ENCODE measurements at places on chromosomes 4 and X.
A peak's percentile ranks its signal among the peaks of the same experiment; 100 is the strongest.

DNA sequence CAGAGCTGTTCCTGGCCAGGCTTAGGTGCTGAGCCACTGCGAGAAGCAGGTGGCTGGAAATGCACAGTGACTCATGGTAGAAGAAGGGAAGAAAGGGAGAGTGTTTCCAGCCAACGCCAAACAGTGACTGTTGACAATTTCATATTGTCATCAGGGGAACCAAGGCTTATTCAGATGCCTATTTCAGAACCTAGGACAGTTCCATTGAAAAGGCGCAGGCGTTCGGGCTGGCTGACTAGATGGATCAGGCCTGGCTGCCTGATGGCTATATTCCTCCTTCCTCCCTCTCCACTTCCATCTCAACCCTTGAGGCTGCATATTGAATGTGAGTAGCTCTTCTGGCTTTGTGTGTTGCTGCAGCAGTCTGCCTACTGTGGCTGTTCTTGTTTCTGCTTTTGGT, 73.0 kb upstream of the FRMPD4 start:
- DNase-seq, result no peak

DNA sequence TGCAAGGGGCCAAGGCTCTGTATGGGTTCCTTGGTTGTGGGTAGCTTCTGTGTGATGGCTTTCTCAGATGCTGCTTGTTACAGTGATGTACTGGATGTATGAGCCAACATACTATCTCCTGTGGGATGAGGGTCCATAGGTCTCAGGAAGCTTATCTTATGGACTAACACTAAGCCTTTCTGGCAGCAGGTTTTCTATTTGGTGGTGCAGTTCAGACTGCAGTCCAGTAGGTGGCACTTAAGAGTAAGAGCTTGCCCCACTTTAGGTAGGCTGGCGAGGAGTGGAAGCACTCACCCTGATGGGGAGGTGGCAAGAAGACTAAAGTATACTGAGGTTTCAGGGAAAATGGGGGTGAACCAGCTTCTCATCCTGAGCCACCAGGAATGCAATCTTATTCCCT, 306.7 kb upstream of the MAOA start:
- peak; percentile 2 for DNase-seq

DNA sequence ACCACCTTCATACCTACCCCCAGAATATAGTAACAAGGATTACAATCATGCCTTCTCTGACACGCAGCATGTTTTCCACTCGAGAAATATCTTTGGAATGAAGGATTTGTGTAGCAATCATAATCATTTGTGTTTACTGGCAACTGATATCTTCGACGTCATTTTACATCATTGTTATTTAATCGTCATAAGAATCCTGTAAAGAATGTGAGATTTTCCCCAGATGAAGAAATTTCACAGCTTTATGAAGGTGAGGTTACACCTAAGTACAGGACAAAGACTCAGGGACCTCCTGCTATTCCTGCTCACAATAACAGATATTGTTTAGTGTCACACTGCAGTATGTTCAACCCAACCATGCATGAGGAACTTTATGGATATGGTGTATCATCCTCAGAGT, 198.2 kb upstream of the LDB2 start:
- no peak for DNase-seq

DNA sequence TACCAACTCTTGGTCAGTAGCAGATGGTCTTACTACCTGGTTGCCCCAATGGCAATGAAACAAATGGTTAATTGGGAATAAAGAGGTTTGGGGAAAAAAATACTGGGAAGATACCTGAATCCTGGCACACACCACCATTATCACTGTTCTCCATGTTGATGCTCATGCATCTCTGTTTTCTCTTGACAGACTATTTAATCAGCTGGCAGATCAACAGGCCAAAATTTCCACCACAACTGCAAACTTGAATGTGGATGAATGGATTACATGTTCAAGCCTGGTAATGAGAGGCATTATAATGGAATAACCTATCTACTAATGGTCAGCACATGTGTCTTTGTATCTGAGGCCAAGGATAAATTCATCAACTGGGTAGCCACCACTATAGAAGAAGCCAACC, 45.7 kb downstream of the ZNF721 start:
- DNase-seq, result no peak

DNA sequence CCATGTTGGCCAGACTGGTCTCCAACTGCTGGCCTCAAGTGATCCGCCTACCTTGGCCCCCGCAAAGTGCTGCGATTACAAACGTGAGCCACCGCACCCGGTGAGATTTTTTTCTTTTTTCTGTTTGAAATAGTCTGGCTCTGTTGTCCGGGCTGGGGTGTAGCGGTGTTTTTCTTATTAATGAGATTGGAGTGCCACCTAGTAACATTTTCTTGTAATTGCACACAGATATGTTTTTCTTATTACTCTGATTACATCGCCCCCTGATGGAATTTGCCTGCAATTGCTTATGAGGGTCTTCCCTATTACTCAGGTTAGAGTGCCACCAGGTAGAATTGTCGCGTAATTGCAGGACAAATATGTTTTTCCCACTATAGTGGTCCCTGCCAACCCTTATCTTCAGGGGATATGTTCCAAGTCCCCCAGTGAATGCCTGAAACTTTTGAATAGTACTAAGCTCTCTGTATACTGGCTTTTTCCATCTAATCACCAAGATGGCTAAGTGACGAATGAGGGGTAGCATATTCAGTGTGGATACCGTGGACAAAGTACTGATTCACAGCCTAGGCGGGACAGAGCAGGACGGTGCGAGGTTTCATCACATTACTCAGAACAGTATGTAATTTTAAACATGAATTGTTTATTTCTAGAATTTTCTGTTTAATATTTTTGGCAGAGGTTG, 8.6 kb upstream of the PDHA1 start:
- peak; percentile 55 for DNase-seq

GRCh38 chr4:76882630-76883029, 15.3 kb downstream of the SOWAHB start:
- no peak for DNase-seq

- DNase-seq, result peak; percentile 74
Observed at GRCh38 chr4:88320780-88321373, 36.5 kb upstream of the PPM1K start.

DNA sequence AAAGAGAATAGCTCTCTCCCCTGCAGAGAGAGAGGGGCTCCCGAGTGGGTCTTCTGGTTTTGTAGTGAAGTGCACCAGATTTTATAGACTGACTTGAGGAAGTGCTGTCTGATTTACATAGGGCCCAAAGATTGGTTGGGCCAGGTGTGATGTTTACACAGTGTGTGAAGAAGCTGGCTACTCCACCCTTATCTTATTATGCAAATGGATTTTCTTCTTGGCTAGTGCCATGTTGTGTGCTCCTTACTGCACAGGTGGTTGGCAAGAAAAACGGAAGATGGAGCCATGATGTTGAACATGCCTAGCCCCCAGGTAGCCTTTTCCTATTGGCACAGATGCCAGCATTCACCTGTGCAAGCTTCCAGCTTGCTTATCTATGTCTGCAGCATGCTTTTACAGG, 112.4 kb upstream of the ARHGAP24 start:
- DNase-seq, result no peak

DNA sequence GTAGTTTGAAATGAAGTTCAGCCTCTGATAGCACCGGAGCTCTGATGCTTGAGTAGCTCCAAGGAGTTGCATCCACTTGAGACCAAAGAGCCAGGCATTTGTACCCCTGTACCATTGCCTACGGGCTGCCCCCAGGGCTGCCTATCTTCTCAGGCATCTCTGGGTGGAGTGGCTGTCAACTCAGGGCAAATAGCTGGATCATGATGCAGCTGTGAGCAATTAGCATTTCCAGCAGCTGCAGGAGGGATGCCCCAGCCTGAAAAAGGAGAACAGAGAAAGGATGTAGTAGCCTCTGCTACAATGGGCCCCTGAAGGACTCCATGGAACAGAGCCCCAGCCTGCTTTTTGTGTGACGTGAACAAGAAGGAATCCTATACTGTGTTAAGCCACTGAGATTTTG, 492.6 kb downstream of the BCOR start:
- no peak for DNase-seq

DNA sequence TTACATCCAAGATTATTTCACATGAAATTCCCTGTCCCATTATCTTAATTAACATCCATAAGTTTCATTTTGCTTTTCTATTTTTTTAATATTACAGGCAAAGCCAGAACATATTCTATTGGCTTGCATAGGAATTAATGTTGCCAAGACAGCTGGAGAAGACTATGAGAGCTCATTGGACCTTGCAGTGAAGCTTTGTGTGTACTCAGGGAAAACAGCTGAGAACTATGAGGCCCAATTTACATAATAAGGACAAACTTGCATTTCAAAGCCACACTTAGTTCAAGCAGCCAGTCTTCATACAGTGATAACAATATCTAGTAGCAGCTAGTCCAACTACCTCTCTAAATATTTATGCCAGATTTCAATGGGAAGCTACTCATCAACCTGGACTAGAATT, 134.4 kb downstream of the DDX53 start:
- no peak for DNase-seq

- DNase-seq, result no peak
Observed at GRCh38 chr4:111802191-111802590, 343.1 kb upstream of the FAM241A start.

DNA sequence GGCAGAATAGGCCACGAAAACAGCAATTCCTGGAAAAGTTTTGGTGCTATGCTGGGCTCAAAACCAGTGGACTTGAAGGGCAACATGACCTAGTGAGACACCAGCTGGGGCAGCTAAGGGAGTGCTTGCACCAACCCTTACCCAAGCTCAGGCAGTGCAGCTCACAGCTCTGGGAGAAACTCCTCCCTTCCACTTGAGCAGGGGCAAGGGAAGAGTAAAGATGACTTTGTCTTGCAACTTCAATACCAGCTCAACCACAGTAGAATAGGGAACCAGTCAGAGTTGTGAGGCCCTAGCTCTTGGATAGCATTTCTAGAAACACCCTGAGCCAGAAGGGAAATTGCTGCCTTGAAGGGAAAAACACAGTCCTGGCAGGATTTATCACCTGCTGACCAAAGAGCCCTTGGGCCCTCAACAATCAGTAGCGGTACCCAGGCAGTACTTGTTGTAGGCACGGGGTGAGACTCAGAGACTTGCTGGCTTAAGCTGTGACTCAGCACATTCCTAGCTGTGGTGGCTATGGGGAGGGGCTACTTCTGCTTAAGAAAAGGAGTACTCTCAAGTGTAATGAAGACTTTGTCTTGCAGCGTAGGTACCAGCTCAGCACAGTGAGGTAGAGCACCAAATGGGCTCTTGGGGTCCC, 19.7 kb upstream of the ABCG2 start:
- DNase-seq, result no peak

- no peak for DNase-seq
Observed at GRCh38 chrX:30313322-30313721, 4.1 kb upstream of the NR0B1 start.

GRCh38 chr4:129140521-129140920, 44.6 kb downstream of the C4orf33 start:
- DNase-seq, result no peak

GRCh38 chrX:105876658-105877057, 54.3 kb downstream of the NRK start:
- no peak for DNase-seq

GRCh38 chr4:75696071-75696470, 22.9 kb upstream of the G3BP2 start:
- no peak for DNase-seq

DNA sequence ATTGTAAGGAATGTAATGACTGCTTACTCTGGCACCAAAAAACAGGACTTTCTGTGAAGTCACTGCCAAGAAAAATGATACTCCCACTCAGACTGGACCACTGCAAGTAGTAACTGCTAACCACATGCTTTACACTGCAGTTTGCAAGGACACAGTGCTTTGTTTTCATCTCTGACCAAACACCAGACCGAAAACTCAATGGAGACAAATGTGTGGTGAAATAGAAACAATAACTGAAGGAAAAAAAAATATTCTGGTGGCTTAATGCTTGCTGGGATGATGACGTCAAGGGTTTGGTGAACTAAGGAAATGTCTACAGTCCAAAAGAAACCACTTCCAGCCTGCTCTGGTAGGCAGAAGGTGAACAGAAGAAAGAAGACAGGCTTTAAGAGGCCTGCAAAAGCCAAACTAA, 13.2 kb downstream of the GPC4 start:
- no peak for DNase-seq

GRCh38 chr4:119795986-119796578, 167.5 kb upstream of the PDE5A start:
- no peak for DNase-seq

DNA sequence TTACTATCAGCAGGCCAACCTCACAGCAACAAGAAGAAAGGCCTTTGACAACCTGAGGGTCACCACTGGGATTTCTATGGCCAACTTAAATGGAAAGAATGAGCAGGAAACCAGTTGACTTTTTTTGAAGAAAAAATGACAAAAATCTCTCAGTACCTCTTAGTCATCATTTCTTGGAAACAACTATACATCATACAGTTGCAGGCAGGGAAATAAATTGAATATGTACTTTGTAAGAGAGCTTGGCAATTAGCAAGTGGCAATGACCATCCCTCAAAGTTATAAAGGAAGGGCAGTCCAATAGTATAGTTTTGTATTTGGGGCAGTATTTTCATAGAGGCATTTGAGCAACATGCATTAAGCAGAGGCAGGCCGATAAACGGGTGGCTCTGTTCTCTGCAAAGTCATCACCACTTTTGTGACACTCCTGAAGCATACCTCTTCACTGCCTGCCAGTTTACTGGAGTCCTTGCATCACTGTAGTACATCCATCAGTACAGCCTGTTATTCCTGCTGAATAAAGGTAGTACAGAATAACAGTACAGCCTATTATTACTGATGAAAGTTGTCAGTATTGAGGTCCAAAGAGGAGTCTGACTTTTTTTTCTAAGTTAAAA, 83.3 kb upstream of the AMELX start:
- no peak for DNase-seq

- DNase-seq, result no peak
Observed at GRCh38 chrX:98731821-98732220, 1678.3 kb downstream of the PCDH19 start.

GRCh38 chr4:41448934-41449333, 89.0 kb upstream of the LIMCH1 start:
- no peak for DNase-seq

DNA sequence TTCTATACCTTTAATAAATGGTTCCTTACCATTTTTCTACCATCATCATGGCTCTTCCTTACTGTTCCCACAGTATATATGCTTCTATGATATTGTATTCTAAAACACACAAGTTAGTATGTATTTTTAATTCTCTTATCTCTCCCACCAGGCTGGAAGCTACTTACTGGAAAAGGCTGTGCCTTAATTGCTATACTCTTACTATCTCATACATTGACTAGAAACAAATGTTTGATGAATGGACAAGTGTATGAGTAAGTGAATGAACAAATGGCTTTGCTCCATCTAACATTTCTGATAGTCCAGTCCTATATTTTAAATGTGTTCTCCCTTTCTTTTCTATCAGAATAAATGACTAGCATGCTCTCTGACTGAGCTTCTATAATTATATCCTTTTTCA, 320.8 kb upstream of the RASGEF1B start:
- no peak for DNase-seq

GRCh38 chr4:183986971-183987946, 82.2 kb downstream of the STOX2 start:
- no peak for DNase-seq

GRCh38 chr4:114890773-114891172, 222.6 kb downstream of the NDST4 start:
- no peak for DNase-seq

Measured in germinal center (tissue), 1 donor.